AG08396 (cell line): ENCODE measurements at places on chromosomes 12 and 14.

- DNase-seq: no peak
Observed at GRCh38 chr12:9711664-9712063, 21.2 kb downstream of the CLECL1 start.

DNA sequence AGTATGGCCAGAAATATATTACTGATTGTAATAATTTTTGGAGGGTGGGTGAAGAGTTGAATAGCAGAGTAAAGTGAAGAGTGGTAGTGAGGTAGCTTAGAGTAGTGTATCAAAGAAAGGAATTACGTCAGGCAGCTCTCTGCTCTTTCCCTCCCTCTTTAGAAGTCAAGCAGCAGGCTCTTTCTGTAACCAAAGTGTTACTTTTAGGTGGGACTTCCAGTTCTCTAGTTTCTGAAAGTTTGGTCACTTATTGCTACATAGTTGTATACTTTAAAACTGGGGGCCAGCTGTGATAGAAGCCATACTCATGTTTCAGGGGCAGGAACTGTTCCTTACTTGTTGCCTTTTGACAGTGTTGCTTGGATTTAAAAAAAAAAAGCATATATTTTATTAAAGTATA is 30.6 kb downstream of the ATF7IP start:
- DNase-seq: no peak

DNA sequence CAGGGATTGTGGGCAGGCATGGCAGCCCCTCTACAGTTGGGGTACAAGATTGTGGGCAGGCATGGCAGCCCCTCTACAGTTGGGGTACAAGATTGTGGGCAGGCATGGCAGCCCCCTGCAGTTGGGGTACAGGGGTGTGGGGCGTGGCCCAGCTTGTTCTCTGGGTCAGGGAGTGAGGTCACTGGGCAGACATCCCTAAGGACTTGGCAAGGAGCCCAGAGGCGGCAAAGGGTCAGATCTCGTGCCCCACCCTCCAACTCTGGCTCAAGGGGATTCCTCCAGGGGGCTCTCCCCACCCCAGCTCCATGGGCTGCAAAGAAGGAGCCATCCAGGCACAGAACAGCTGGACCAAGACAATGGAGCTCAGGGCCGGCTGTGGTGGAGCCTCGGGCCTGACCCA is 25.8 kb upstream of the NUDT14 start:
- DNase-seq: no peak

DNA sequence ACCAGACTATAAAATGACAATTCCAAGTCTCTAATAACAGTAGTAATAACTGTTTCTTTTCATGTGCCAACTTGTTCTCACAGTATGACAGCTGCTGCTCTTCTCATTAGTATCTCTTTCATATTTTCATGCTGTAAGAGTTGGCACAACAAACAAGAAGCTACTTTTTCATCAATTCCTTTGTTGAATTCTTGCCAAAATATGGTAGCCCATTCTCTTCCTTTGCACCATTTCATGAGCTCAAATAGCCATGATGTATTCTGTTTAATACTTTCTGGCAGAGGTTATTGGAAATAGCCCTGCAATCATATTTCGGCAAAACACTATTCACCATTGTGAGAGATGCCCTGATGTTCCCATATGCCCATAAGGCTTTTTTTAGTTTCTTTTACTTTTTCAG is 1100.7 kb downstream of the TRHDE start:
- no peak for DNase-seq

GRCh38 chr12:84150201-84150600 is 762.4 kb downstream of the SLC6A15 start:
- no peak for DNase-seq

- DNase-seq: no peak
Observed at GRCh38 chr12:57247041-57247440, 3.9 kb downstream of the STAC3 start.

DNA sequence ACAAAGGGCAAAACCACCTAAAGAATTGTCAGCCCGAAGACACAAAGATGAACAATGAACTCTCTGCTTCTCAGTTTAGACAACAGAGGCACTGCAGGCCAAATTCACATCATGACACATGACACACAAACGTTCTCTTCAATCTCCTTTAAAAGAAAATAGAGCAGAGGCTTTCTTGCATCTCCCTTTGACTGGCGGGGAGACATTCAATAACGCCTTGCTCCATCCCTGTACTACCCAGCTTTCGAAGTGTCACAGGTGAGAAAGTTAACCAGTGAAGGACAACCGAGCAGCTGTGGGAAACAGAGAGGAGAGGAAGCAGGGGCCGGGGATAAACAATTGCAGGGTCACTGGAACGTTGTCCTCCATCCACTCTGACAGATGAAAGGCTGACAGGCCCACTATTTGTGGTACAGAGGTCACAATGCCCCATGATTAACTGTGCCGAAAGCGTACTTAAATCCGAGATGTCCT is 130.8 kb downstream of the PHLDA1 start:
- no peak for DNase-seq

DNA sequence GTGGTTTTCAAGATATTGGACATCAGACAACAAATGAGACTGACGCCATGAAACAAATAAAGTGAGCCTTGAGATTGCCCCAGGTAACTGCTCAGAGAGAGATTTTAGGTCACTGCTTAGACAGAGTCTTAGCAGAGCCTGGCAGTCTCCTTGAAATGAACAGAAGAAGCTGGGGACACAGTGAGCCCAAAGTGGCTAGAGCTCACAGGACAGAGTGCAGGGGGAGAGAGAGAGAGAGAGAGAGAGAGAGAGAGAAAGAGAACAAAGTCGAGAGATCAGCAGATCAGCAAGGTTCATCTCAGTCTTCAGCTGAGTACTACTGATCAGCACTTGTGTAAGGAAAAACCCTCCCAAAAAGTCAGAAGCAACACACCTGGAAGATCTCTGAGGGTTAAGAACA is 147.4 kb downstream of the RMST start:
- DNase-seq: no peak

DNA sequence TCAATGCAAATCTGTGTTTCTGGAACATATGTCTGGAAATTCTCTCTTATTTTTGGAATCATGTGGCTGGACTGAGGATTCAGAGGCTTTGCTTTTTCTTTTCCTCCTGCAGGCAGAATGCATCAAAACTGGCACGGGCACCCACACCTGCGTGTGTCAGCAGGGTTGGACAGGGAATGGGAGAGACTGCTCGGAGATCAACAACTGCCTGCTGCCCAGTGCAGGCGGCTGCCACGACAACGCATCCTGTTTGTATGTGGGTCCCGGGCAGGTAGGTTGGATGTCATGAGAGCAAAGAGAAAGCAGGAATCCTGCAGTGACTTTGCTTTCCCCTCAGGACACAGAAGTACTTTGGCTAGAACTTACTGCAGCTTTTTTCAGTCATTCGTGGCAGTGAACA is 90.3 kb downstream of the STAB2 start:
- no peak for DNase-seq
